ENCODE measurements at places on chromosomes 16 and 17.

DNA sequence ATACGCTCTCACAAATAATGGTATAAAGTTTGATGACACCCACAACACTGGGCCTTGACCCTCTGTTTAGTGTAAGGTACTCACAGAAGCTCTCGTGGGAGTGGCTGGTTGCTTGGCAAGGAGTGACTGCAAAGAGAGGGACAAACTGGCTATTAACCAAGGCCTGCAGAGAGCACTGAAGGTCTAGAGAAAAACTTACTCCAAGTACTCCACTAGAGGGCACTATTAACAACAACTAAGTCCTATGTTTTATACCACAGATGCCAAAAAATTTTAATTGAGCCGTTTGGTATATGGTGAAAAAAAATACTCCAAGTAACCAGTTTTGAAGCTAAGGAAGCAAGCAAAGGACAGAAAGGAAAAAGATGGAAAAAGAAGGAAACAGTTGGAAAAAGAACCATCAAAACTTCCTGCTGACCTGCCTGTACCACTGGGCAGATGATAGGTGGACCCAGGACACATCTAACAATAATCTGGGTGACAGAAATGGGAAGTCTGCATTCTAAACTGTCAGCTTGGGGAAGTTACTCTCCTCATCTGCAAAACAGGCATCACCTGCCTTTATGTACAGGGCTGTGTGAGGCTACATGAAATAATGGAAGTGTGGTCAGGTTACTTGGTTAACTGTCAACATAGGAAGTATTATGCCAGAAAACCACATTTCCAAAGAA lies 23.2 kb downstream of the DYNC1LI2 start:
- no peak for DNase-seq
- H3K27ac ChIP-seq = no peak overlapping the region
- H3K4me3 ChIP-seq = no peak overlapping the region
- no peaks in the 10 kb centered on the region for H3K27me3 ChIP-seq

DNA sequence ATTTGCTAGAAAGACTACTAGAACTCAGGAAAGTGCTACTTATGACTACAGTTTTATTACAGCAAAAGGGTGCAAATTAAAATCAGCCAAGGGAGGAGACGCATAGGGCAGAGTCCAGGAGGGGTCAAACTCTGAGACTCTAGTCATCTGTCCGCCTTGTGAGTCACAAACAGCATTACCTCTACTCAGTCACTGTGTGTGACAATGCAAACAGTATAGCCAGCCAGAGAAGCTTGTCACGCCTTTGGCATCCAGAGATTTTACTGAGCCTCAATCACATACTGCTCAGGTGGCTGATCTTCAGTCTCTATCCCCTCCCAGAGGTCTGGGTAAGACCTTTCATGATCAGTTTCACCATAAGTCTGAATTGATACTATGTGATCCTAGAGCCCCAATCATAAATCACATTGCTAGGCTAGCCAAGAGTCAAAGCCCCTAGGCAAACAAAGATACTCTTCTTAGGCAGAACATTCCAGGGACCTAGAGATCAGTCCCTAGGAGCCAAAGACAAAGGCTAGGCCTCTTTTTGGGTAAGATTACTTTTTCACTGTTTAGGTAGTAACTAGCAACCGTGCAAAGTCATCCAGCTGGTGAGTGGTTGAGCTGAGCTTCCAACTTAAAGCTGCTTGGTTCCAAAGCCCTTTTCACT lies 48.8 kb upstream of the CLEC19A start:
- no peak for DNase-seq
- no peaks in the 10 kb centered on the region for H3K4me1 ChIP-seq
- H3K27me3 ChIP-seq = no peaks in the 10 kb centered on the region

GRCh38 chr17:76404256-76404655 lies 19.8 kb downstream of the SPHK1 start:
- no peaks in the 10 kb centered on the region for H3K27me3 ChIP-seq
- no peaks in the 10 kb centered on the region for H3K4me1 ChIP-seq
- H3K4me3 ChIP-seq = no peak overlapping the region
- DNase-seq = no peak
- no peak overlapping the region for H3K27ac ChIP-seq
- H3K36me3 ChIP-seq = peaks cover 38% of the 10 kb centered on the region

- H3K27ac ChIP-seq = no peak overlapping the region
- H3K4me3 ChIP-seq = no peak overlapping the region
- H3K36me3 ChIP-seq = peaks cover 47% of the 10 kb centered on the region
- H3K4me1 ChIP-seq = no peaks in the 10 kb centered on the region
Measured at GRCh38 chr17:64573214-64573613, 66.4 kb downstream of the CEP95 start.

DNA sequence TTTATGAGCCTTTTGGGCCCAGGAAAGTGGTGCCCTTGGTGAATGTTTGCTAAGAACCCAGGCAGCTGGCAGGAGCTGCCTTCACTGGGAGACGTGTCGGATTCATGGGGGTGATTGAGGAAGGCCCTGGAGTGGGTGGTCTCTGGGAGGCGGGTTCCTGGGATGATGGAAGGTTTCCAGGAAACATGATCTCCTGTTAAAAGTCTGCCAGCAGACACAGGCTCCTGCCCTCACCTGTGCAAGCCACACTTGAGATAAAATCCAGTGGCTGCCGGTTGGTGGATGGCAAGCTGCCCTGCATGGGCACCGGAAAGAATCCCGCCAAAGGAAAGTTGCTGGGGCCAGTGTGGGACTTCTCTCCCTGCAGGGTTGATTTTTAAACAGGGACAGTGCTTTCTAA lies 189.0 kb upstream of the CIBAR2 start:
- DNase-seq = no peak
- H3K27me3 ChIP-seq = no peaks in the 10 kb centered on the region
- no peaks in the 10 kb centered on the region for H3K4me1 ChIP-seq

- H3K36me3 ChIP-seq = no peaks in the 10 kb centered on the region
- H3K27ac ChIP-seq = no peak overlapping the region
- no peak overlapping the region for H3K4me3 ChIP-seq
- no peak for DNase-seq
- H3K27me3 ChIP-seq = no peaks in the 10 kb centered on the region
- H3K4me1 ChIP-seq = no peaks in the 10 kb centered on the region
Measured at GRCh38 chr16:50381679-50382440, 13.1 kb upstream of the BRD7 start.

GRCh38 chr17:69466451-69466850 lies 52.0 kb downstream of the MAP2K6 start:
- no peaks in the 10 kb centered on the region for H3K36me3 ChIP-seq
- H3K4me3 ChIP-seq = no peak overlapping the region
- DNase-seq = no peak
- H3K4me1 ChIP-seq = no peaks in the 10 kb centered on the region
- H3K27ac ChIP-seq = no peak overlapping the region

- H3K27me3 ChIP-seq = no peaks in the 10 kb centered on the region
- peaks cover 3% of the 10 kb centered on the region for H3K36me3 ChIP-seq
- no peak overlapping the region for H3K27ac ChIP-seq
- H3K4me3 ChIP-seq = no peak overlapping the region
Measured at GRCh38 chr16:2687531-2688308, 5.4 kb downstream of the KCTD5 start.
